ENCODE measurements at places on chromosomes 2 and 18.

DNA sequence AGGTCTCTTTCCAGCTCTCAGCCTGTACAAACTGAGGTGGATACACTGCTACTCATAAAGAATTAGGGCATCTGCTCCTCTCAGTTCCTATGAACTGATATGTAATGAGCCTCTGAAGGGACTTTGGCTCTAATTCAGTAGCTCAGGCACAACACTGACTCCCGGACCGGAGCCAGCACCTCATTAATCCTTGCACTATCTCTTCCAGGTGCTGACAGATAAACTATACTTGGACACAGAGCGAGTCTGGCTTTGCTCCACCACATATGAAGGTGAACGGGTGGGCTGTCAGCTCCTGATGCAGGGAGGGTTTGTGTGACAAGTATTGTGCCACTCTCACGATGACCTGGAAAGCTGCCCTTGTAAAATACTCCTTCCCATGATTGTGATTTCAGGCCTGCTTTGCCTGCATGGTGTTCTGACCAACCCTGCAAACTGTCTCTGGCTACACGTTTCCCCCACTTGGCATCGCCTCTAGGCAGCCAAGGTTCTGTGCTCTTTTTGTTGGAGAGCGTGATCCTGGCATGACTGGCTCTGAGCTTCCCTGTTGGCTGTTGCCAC lies 111.6 kb upstream of the LMAN1 start:
- no peak for DNase-seq

DNA sequence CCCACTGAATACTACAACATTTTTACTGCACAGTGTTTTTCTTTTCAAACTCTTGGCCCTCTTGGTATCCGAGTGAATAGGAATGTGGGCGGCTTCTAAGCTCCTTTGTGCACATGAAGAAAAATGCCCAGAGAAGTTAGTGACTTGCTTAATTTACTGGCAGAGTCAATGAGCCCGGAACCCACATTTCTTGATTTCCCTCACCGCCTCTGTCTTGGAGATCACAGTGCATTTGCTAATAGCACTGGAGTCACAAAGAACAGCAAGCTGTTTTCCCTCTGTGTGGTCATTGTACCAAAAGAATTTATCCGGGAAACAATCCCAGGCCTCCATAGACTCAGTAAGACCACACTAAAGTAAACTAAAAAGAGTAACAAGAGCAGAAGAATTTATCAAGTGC lies 18.9 kb downstream of the STON1 start:
- no peak for DNase-seq

DNA sequence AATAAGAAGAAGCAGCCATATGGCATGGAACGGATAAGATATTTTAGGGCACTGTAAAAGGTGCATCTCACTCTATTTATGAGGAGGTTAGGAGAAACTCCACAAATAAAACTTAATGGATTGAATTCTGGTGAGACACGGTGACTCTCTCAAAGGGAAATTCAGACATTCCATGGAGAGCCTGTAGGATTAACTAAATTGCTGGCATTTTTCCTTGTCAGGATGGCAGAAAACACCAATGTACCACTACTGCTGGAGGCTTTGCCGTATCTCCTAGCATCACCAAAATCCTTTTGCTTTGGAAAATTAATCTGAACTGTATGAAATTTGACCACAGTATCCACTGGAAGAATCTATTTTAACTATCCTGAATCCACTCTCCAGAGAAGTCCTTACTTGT lies 79.3 kb downstream of the RBM43 start:
- DNase-seq: no peak

DNA sequence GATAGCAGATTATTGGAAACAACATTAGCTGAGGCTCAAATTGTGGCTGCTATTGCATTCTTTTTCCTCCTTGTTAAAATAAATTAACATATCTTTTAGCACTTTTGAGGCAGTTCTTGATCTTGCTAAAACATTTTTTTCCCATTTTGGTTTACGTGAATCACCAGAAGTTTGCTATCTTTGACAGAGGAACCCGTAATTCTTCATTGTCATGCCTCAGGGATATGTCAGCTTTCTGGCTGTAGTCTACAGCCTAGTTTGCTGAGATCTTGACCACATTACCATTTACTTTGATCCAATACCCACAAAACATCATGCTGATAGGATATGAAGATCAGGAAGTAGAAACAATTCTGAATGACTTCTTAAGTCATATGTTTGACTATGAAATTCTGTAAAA lies 25.1 kb upstream of the FANCL start:
- DNase-seq: no peak
